ENCODE measurements at places on chromosomes 11 and 22.

- no peak for DNase-seq
Measured at GRCh38 chr11:34897171-34897870, 18.9 kb downstream of the APIP start.

DNA sequence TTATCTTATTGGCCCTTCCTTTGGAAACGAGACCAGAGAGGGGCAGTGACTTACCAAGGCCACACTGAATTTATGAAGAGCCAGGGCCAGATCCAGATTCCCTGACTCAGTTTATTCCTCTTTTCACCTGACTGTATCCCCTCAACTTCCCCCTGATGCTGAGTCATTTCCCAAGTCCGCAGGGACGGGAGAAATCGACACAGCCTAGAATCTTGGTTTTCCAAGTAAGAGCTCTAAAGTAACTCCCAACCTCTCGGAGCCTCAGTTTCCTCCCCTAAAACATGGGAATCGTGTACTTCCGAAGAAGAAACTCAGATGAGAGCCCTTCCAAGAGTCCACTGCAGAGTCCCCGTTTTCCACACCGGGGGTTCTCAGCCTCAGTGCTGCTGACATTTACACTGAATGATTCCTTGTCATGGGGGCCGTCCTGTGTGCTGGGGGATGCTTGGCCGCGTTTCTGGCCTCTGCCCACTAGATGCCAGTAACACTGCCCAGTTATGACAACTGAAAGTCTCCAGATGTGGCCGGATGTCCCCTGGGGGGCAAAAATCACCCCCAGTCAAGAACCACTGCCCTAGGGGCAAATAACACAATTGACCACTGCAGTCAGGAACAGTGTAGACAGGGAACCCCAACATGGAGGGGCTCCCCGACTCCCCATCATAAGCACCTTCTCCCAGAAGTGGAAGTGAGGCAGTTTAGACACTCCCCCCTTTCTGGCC lies 11.2 kb downstream of the MPST start:
- no peak for DNase-seq

- DNase-seq = no peak
Measured at GRCh38 chr11:107275632-107276031, 182.0 kb downstream of the CWF19L2 start.

DNA sequence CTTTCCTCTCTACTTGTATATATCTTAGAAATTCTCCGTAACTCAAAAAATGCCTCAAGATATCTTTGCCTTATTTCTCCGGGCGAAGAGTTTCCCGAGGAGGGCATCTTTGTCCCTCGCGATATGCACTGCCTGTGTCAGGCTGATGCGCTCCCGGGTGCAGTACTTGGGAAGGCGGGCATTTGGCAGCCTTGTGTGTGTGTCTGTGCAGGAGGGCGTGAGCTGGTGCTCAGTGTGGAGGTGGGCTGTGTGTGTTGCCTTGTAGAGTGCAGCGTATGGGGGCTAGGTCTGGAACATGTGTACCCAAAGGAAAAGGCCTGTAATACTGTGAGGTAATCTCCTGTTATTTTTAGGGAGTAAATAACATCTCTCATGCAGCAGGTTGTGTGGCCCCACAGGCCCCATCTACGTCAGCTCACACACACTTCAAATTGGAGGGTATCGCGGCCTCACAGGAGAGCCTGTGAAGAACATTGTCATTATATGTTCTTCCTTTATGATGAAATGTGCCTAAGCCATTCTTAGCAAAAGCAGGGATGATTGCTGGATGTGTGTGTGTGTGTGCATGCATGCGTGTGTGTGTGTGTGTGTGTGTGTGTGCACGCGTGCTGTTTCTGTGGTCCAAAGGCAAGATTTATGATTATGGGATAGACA lies 77.5 kb downstream of the KCNJ1 start:
- no peak for DNase-seq

DNA sequence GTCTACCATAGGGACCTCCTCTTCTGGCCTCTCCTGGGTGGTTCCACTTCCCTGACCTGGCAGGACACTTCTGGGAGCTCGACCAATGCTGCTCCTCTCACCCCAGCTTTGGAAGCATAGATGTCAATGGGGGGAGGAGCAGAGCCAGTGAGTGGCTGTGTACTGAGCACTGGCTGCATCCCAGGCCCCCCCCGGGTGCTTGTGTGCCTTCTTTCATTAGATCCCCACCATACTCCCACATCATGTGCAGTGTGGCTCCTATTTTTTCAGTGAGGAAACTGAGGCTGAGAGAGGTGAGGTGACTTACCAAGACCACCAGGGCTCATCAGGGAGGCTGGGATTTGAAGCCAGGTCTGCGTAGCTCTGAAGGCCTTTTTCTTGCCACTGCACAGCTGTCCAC lies 44.3 kb downstream of the LRRC32 start:
- DNase-seq = no peak

- no peak for DNase-seq
Measured at GRCh38 chr11:83721263-83721662, 435.1 kb upstream of the CCDC90B start.

DNA sequence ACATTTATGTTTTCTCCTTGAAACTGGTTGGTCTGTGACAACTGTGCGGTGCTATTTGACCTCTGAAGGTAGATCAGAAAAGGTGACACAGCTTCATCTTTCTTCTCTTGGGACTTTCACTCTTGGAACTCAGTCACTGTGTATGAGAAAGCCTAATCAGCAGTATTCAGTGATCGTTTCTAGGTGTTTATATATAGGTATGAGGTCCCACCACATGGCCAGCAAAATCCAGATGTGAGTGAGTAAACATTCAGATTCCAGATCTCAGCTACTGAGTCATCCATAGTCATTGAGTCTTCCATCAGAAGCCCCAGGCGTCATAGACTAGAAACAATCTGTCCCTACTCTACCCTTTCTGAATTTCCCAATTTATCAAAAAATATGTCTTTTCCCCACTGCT lies 117.3 kb upstream of the CTSC start:
- DNase-seq = no peak

- DNase-seq = no peak
Measured at GRCh38 chr11:69361048-69361447, 67.1 kb downstream of the MYEOV start.

DNA sequence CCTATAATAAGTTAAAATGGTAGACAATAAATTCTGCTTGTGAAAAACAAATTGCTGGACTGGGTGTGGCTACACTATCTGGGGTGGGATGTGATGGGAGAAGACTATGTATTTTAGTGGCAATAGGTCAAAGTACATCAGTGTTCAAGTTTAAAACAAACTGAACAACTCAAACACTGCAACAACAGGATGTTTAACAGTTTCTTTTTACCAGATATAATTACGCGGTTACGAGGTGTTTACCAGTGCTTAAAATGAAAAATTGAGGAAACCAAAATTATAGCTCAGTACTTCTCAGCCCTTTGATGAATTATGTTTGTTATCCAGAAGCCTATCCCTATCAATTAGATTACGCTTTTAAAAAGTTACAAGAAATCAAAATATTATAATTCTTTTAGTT lies 3.2 kb downstream of the PRDM10 start:
- DNase-seq = no peak

- no peak for DNase-seq
Measured at GRCh38 chr22:42635531-42635930, 4.9 kb downstream of the ATP5MGL start.

GRCh38 chr11:30316237-30316636 lies 6.7 kb upstream of the ARL14EP start:
- DNase-seq = no peak

DNA sequence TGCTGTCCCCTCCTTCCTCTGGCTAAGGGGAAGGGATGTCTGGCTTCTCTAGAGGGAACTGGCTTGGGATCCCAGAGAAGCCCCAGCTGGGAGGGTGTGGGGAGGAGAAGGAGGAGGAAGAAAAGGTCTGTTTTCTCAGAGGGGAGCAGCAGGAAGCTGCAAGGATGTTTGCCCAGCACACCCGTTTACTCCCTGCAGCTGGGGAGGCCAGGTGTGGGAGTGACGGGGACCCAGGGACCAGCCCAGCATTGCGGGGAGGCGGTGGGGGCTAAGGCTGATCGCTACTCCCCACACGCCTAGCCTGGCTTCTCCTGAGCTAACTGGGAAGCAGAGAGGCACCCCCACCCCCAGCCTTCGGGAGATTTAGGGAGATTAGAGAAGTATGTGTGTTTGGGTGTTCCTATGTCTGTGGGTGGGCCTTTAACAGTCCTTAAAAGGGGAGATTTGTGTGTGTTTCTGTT lies 3.9 kb downstream of the CREB3L1 start:
- no peak for DNase-seq

GRCh38 chr11:30789270-30789669 lies 203.1 kb upstream of the MPPED2 start:
- no peak for DNase-seq

DNA sequence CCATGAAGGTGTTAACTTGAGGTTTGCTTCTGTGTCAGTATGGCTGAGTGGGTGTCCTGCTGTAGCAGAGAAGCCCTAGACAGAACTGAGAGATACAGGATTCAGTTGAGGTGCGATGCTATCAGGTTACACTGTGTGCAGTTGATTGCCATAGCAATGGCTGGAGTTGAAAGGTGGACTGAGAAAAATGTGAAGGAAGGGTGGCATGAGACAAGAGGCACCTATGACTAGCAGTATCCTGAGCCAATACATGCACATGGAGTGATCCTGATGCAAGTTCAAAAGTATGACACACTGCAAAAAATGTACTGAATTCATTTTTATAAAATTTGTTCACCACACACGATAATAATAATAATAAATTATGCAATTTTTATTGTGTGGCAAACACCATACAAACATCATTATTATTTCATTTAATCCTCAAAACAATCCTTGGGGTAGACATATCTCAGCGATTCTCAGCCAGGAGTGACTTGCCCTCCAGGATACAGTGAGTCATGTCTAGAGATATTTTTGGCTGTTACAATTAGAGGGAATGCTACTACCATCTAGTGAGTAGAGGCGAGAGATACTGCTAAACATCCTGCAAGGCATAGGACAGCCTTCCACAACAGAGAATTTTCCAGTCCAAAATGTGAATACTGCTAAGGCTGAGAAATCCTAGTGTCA lies 3.9 kb upstream of the PIWIL4 start:
- DNase-seq = no peak

DNA sequence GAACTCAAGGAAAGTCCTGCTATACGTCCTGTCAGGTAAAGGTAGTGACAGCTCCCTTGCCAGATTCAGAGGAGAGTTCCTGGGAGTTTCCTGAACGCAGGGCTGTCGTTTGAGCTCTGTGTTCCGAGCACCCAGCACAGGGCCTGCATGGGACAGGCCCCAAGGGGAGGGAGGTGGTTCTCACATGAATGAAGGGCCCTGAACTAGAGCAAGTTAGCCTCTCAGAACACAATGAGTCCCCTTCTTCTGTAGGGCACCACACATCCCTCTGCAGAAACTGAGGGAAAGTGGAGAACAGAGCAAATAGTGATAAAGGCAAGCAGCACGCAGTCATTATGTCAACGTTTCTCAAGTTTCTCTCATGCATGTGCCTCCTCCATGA lies 35.3 kb downstream of the NEU3 start:
- DNase-seq = no peak

DNA sequence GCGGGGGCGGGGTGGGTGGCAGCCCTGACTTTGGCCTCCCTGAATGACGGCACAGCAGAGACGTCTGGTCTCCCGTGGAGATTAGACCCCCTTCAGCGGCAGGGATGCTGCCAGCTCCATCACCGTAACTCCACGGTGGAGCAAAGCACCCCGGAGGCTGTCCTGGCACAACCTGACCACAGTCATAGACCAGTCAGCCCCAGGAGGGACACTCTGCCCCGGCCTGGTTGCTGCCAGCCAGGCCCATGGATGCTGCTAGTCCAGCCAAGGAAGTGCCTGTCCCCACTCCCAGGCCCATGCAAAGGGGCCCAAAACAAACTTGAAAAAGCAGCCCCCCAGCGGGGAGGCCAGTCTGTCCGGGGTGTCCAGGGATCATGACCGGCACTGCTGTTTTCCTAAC lies 11.5 kb upstream of the ANO1 start:
- DNase-seq = no peak

- DNase-seq = no peak
Measured at GRCh38 chr11:27648840-27649239, 51.4 kb downstream of the BDNF start.

DNA sequence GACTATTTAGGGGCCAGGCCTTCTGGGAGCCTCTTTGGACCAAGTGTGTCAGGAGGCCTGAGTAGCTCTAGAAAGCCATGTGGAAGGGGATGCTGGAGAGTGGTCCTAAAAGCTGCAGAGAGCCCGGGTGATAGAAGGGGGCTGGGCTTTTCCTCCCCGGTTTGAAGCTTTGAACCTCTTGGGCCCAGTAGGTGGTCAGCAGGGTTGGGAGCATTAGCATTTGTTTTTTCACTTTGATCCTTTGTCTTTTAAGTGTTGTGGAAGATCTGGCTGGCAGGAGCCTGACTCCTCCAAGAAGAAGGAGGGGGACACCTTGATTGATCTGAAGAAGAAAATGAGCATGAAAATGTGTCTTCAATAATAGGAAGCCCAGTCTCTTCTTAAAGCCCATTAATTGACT lies 596.6 kb downstream of the INSC start:
- DNase-seq = no peak

DNA sequence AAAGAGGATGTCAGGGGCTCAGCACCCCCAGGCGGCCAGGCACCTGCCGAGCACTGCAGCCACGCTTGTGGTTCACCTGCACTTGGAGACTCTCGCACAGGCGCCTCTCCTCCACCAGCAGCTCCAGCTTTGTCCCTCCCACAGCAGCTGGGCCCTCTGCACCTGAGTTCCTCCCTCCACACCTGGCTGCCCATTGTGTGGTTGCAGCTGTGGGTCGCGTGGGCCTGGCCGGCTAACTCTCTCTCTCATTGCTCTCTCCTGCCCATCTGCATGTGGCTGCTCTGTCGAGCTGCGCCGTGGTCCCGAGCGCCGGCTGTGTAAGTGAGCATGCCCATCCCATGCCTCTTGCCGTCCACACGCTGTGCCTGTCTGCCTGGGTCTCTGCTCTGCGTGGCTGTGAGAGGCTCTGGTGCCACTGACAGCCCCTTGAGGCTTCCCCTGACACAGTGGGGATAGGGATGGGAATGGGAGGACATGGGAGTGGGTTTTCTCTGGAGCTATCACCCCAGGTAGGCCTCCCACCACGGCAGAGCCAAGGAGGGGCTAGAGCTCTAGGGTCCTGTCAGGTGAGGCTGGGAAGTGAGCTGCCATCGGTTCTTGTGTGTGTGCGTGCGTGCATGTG lies 8.5 kb upstream of the ACR start:
- DNase-seq = no peak

- no peak for DNase-seq
Measured at GRCh38 chr11:94169516-94169915, 40.9 kb downstream of the PANX1 start.

DNA sequence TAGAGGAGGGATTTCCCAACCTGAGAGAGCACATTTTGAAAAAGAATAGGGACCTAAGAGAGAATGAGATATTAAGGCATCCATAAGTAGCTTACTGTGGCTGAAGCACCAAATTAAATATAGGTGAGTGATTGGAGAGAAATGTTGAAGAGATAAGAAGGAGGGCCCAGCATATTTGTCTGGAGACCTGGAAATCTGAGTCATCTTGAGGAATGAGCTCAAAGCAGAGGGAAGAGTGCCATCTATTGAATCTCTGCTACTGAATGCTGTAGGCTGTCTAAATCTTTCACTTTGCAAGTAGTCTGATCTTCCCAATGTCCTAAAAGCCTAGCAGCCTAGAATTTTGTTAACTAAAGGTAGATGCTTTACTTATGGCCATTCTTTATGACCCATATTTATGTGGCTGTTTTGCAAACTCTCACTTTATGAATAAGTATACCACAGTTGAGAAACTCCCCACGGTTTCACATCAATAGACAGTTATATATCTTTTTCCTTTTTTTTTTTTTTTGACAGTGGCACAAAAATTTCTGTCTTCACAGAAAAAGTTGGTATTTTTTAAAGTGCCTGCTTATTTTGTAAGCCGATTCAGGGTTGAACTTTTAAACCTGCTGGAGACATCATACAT lies 2093.5 kb downstream of the LRRC4C start:
- DNase-seq = no peak

GRCh38 chr22:21755851-21756284 lies 20.3 kb upstream of the YPEL1 start:
- no peak for DNase-seq

All from stimulated activated CD4-positive, alpha-beta T cell treated with anti-CD3 and anti-CD28 coated beads, Interleukin-1b, Interleukin-23, amount 100 ng/mL, for 1 hour (primary cell).